Sciatic nerve (tissue), 2 donors: ENCODE measurements at places on chromosomes 12 and 14.

- DNase-seq: no peak
These were observed 211.5 kb downstream of the PRKD1 start for GRCh38 chr14:29716150-29716549.

GRCh38 chr12:131063413-131063812 lies 109.7 kb downstream of the ADGRD1 start:
- no peak for DNase-seq

DNA sequence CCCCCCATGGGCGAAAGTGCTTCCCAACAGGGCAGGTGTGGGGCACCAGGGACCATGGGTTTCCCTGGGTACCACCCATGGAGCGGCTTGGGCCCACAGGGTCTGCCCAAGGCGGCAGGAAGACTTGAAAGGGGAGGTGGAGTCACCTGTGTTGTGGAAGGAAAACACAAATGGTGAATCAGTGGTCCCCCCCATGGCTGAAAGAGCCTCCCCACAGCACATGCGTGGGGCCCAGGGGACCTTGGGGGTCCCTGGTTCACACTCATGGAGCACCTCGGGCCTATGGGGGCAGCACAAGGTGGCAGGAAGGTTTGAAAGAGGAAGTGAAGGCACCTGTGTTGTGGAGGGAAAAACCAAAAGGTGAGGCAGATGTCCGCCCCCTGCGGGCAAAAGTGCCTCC lies 581.9 kb downstream of the ALG10 start:
- DNase-seq: no peak

GRCh38 chr12:105562199-105562971 lies 231.9 kb downstream of the C12orf75 start:
- DNase-seq: no peak
